H9 (cell line): ENCODE measurements at places on chromosomes 5 and 9. TPM values are rescaled to one million over a fixed set of nuclear protein-coding genes. Genes with fewer than 3 reads are reported as not detected.

- no peak overlapping the region for H3K27ac ChIP-seq
- H3K4me1 ChIP-seq: no peaks in the 10 kb centered on the region; the same call in 1 of the 2 replicates
- no peak overlapping the region for H3K4me3 ChIP-seq
- H3K27me3 ChIP-seq: no peaks in the 10 kb centered on the region
Observed at GRCh38 chr9:121185178-121185745, 16.4 kb downstream of the RAB14 start.

DNA sequence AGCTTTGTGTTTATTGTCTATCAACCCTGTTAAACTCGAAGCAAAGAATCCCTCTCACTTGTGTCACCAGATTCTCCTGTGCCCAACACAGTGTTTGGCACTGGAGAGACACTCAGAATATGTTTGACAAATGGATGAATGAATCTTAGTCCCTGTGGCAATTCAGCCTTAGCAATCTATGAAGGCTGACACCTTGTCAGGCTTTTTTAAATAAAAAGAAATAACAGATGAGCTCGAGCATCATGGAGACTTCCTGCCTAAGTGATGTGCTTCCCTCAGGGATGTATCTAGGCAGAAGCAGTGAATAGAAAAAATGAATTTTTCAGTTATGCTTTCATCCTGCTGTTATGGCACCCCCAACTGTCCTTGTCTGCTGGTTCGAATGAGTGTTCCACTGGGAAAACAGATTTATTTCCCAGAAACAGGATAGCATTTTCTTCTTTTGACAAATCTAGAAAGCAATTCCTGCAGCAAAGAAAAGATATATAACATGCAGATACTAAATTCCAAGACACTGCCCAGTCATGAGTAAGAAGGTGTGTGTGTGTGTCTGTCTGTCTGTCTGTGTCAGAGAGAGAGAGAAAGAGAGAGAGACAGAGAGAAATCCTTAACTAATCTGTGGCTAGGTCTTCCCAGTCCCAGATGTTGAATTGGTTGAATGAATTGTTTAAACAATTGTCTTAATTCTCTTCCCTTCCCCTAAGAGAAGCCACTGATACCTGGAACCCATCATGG lies 16.7 kb downstream of the MAMDC2 start:
- H3K4me1 ChIP-seq: peaks cover 6% of the 10 kb centered on the region
- H3K36me3 ChIP-seq: peaks cover 3% of the 10 kb centered on the region
- peak overlapping the region; percentile 31 for H3K27ac ChIP-seq
- no peak for DNase-seq
- no peak overlapping the region for H3K4me3 ChIP-seq

GRCh38 chr5:61731946-61732314 lies 399.9 kb downstream of the ZSWIM6 start:
- no peak overlapping the region for H3K27ac ChIP-seq
- peaks cover 11% of the 10 kb centered on the region; the same call in 1 of the 2 replicates for H3K4me1 ChIP-seq
- H3K4me3 ChIP-seq: no peak overlapping the region
- H3K27me3 ChIP-seq: no peaks in the 10 kb centered on the region; the same call in 1 of the 2 replicates
- no peaks in the 10 kb centered on the region; the same call in 2 of the 3 replicates for H3K36me3 ChIP-seq

DNA sequence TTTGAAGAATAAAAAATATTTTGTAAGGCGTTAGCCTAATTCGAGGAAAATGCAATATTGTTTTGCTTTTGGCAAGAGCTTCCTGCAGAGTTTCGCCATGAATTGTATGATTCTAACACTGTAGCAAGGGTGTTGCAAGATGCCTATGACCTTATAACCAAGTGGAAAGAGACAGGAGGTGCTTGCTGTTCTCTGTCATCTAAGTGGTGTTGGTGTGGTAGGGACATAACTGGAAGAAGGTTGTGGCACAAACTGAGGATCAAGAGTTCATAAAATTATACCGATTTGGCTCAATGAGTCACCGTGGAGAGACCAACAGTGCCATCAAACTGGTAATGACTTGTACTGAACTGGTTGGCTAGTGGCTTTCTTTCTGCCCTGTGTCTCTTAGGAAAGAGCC lies 6.3 kb downstream of the STC2 start:
- no peak for DNase-seq
- H3K27ac ChIP-seq: no peak overlapping the region
- H3K4me3 ChIP-seq: no peak overlapping the region
- no peaks in the 10 kb centered on the region for H3K27me3 ChIP-seq
- no peaks in the 10 kb centered on the region for H3K4me1 ChIP-seq

DNA sequence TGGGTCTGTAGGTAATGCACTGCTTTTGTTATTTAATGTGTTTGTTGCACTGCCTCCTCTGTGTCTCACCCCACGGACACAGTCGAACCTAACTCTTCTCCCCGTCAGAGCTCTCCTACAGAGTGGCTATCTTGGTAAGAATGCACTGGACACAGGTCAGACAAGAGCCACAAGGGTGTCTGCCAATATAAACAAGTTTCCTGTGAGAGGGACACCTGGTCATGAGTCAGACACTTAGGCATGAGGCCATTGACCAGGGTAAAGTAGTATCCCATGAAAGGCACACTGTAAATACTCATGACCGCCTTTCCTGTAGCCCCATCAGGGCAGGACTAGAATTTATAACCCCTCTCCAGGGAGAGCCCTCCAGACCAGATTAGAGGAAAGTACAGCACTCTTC lies 115.5 kb downstream of the SLC12A2 start:
- H3K4me1 ChIP-seq: peaks cover 3% of the 10 kb centered on the region; the same call in 1 of the 2 replicates
- DNase-seq: no peak
- H3K36me3 ChIP-seq: no peaks in the 10 kb centered on the region
- no peak overlapping the region for H3K27ac ChIP-seq
- H3K27me3 ChIP-seq: no peaks in the 10 kb centered on the region
- no peak overlapping the region for H3K4me3 ChIP-seq

DNA sequence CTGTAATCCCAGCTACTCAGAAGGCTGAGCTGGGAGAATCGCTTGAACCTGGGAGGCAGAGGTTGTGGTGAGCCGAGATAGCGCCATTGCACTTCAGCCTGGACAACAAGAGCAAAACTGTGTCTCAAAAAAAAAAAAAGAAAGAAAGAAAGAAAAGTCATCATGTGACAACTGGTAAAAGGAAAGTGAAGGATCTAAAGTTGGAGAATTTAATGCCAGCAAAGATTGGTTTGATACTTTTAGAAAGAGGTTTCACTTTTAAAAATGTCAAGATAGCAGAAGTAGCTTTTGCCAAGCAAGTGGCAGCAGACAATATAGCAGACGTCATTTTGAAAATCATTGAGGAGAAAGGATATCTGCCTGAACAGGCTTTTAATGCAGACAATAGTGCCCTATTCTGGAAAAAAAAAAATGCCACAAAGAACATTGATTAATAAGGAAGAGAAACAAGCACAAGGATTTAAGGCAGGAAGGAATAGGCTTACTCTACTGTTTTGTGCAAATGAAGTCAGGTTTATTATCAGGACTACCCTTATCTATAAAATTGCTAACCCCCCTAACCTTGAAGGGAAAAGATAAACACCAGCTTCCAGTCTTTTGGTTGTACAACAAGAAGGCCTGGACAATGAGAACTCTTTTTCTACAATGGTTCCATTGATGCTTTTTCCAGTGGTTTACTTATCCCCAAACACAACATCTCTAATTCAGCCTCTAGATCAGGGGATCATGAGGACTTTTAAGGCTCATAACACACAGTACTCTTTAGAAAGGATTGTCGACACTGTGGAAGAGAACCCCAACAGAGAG lies 12.0 kb downstream of the PKD2L2 start:
- DNase-seq: no peak
- no peak overlapping the region for H3K27ac ChIP-seq
- no peak overlapping the region; the same call in 2 of the 3 replicates for H3K4me3 ChIP-seq
- no peaks in the 10 kb centered on the region for H3K4me1 ChIP-seq

GRCh38 chr5:38297830-38298608 lies 39.7 kb downstream of the EGFLAM start:
- DNase-seq: no peak
- H3K36me3 ChIP-seq: no peaks in the 10 kb centered on the region
- no peaks in the 10 kb centered on the region for H3K4me1 ChIP-seq
- no peak overlapping the region for H3K4me3 ChIP-seq
- no peak overlapping the region for H3K27ac ChIP-seq
- H3K27me3 ChIP-seq: no peaks in the 10 kb centered on the region

GRCh38 chr9:98989036-98990000 lies 45.6 kb downstream of the COL15A1 start:
- H3K36me3 ChIP-seq: peaks cover 11% of the 10 kb centered on the region
- DNase-seq: peak; percentile 30
- H3K4me1 ChIP-seq: no peaks in the 10 kb centered on the region
- H3K4me3 ChIP-seq: no peak overlapping the region

DNA sequence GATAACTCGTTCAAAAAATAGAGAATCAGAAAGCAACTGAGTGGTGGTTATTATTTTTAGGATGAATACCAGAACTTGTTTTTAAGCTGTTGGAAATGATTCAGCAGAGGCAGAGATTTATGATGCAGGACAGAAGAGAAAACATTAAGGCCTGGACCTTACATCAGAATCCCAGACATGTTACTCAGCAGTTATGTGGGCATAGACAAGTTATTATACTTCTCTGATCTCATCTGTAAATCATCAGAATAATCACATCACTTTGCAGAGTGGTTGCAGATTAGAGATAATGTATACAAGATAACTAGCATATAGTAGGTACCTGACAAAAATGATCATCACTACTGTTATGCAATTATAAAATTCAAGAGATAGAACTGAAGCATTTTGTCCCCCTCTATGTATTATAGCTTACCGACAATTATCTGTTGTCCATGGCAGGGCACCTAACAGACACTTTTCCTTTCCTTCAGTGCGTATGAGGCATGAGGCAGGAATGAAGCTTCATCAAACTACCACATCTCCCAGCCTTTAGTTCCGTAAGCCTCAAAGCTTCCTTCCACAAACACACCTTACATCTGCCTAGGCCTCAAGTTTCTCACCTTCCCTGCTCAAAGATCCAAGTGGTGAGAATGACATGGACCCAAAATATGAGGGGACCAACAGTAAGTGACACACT lies 165.9 kb downstream of the DENND1A start:
- no peaks in the 10 kb centered on the region for H3K36me3 ChIP-seq
- no peak for DNase-seq
- H3K4me1 ChIP-seq: peaks cover 8% of the 10 kb centered on the region; the same call in 1 of the 2 replicates

GRCh38 chr5:107634981-107635848 lies 35.5 kb downstream of the EFNA5 start:
- H3K27me3 ChIP-seq: no peaks in the 10 kb centered on the region
- H3K27ac ChIP-seq: no peak overlapping the region
- H3K36me3 ChIP-seq: no peaks in the 10 kb centered on the region
- DNase-seq: no peak
- peaks cover 2% of the 10 kb centered on the region; the same call in 1 of the 2 replicates for H3K4me1 ChIP-seq

S100Z gene
- total RNA-seq: not detected in 2 replicates

RNF183 gene
- total RNA-seq: 0.33 TPM in 1 of 2 replicates, not detected in the other

LRRC19 gene
- not detected in 2 replicates for total RNA-seq

DND1 gene
- total RNA-seq: 2.3 and 2.4 TPM in 2 replicates

ABLIM3 gene
- total RNA-seq: 0.20 and 0.29 TPM in 2 replicates

IL4 gene
- total RNA-seq: not detected in 2 replicates

SPINK13 gene
- total RNA-seq: not detected in 2 replicates
